ENCODE measurements at places on chromosomes 3 and 15.

- no peak for DNase-seq
Observed at GRCh38 chr15:93803421-93804152, 427.8 kb upstream of the MCTP2 start.

DNA sequence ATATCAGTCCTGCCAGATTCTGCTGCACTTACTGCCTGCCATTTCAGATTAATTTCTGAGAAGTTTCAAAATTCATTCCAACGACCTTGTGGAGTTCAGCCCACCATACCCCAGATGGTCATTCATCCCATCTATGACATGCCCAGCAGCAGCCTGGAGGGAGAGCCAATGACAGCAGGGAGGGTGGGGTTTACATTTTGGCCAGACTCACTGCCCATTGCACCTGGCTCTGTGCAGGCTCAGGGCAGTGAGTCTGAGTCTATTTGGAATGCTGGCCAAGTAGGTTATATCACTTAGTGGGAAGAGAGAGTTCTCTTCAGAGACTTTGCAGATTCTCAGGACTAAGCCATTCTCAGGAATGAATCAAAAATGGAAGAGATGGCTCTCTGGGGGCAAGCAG is 21.5 kb downstream of the SRPRB start:
- DNase-seq, result no peak

GRCh38 chr3:39601241-39601640 is 133.8 kb downstream of the MOBP start:
- no peak for DNase-seq

DNA sequence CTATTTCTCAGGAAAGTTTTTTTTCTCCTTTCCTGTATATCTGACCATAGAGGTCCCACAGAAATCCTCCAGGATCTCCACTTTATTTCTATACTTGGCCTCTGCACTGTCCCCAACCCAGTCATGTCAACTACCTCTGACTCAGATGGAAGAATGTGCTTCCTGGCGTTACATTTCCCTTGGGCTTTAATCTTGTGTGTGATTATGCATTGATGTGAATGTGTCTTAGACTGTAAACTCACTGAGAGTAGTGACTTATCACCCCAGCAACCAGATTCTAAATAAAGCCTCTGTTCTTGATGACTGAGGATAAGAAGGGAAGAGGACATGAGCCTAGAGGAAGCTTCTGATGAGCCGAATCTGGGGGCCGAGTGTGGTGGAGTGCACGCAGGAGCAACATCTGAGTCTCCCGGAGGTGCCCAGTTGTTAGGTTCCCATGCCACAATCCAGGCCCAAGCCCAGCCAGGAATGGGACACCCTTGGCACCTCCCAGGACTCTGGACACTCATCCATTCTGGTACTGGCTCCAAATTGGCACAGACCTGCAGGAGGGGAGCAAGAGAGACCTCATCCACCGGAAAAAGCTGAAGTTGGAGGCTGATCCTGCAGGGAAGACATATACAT is 32.1 kb upstream of the HEG1 start:
- DNase-seq, result no peak

DNA sequence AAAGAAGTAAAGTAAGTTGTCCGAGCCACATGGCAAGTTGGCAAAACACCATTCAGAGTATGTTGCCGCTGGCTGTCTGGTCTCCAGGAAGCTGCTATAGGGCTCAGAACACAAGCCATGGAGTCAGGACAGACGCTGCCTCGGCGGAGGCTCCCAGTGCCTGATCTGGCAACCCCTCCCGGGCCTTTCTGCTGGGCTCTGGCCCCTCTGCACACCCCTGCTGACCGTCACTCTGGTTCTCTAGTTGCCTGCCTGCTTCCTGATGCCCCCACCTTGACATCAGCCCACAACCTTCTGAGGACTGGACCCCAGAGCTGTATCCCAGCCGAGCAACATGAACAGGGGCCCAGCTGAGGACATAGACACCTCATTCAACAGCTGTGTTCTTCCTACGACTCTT is 39.1 kb downstream of the MGLL start:
- DNase-seq, result no peak

DNA sequence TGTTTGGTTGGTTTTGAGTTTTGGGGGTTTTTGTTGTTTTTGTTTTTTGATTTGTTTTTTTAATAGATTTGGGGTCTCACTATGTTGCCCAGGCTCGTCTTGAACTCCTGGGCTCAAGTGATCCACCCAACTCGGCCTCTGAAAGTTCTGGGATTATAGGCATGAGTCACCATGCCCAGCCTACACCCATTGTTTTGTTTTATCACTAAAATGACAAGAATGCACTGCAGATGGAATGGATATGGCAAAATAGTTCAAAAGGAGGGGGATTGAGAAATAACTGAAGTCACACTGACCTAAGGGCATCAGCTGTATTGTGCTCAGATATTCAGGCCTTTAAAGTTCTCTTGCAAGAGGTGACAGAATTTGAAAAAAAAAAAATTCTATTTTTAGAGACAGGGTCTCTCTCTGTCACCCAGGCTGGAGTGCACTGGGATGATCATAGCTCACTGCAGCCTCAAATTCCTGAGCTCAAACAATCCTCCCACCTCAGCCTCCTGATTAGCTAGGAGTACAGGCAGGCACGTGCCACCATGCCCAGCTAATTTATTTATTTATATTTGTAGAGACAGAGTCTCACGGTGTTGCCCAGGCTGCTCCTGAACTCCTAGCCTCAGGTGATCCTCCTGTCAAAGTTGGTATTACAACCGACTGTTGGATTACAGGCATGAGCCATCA is 4.4 kb upstream of the RASA2 start:
- DNase-seq, result no peak

DNA sequence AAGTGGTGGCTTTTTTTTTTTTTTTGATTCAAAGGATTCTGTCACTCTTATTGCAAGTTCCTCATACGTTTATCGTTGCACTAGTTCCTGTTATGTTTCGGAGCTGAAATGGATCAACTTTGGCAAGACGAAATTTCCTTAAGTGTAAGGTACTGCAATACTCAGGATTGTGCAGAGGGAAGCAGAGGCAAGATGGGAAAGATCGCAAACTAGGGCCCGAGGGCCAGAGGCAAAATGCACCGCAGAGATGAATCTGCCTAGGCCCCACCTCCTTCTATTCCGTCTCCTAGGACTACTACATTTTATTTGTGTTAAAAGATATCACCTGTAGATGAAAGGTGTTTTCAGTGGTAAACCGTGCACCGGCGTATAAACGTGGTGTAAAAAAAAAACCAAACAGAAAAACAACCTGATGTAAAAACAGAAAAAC is 331 bp downstream of the RNU6-1 start:
- no peak for DNase-seq

DNA sequence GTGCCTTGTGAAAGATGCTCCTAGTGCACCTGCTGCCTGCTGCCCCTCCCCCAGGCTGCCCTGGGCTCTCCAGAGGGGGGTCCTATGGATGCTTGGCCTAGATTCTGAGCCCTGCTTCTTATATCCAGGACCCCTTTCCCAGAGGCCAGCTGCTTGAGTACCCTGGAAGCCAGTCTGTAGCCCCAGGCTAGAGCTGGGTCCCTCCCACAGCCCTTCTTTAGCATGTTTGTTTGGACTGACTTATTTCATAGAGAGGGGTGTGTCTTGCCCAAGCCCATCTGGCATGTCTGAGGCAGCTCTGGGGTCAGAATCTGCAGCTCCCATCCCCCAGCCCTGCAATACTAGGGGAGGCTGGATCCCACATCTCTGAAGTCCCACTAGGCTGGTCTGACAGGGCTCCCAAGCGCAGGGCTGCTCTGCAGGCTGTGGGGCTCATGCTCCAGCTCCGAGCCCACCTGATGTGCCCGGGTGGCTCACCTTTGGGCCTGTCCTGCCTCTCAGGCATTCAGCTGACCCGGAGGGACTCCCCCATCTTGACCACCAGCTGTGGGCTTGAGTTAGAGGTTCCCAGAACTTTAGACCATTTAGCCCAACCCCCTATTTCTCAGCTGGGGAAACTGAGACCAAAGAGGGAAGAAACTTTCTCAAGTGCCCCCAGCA is 3.1 kb downstream of the CHRNB4 start:
- no peak for DNase-seq

DNA sequence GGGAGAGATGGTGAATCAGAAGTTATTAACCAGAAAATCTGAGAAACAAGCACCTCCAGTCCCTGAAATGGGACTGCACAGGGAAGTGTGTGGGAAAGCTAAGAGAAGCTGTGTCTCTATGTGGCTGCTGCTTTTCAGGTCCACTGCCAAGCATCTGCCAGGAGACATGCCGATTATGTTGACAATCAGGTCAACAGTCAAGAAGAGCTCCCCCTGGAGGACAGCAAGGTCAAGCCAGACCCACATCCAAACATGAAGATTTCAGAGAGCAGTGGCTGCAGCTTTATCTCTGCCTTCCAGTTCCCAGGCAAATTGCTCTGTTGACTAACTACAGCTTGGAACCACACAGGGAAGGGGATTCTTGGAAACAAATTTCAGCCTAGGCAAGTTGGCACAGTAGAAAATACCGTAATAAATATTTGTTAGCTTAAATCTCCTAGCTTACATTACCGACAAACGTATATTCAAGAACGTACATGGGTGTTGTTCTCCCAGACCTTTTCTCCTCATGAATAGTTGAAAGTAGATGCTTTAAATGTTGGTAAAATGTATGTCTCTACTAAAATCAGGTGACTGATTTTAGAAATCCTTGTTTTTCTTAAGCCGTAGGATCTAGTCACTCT is 394.5 kb upstream of the RARB start:
- no peak for DNase-seq

DNA sequence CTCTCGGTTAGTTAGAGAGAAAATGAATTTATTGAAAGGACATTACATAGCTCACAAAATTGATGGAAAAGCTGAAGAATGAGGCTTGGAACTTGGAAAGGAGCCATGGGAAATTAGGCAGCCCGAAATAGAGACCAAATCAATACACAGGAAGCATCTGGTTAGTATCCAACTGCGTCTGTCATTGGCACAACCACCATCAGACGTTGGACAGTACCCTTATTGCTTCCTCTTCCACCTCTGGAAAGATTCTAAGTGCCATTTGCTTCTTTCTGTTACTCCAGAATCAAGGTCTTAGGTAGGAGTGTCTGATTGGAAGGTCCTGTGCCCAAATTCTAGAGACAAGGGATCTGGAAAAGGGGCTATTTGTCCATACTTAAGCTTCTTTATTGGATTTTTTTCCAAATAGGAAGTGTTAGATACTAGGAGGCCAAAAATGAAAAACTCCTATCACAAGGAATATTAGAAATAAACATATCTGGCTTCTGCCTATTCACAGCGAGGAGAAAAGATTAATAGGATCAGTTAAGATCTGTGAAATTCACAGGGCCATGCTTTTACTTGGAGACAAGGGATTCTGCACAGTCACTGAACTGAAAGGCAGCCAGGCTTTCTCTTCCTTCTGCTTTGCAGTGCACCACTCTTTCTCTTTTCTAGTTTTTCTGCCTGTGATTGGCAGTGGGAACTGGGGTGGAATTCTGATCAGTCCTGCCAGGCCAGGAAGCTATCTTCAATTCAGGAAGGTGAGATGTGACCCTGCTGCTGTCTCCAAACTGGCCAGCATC is 10.7 kb upstream of the HACD2 start:
- no peak for DNase-seq

DNA sequence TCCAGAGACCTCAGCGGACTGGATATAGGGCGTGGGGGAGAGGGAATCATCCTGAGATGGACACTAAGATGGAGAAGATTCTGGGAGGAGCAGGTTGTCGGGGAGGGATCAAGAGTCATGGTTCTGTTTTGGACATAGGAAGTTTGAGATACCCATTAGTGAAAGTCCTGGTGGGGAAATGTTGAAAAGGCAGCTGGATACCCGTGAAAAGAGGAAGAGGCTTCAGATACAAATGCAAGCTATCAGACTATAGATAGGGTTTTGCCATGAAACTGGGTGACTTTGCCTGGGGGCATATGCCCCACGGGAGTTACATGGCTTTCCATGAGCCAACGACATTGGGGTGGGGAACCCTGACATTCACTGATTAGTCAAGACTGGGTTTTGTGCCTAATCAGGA is 1.1 kb upstream of the GPR62 start:
- no peak for DNase-seq

DNA sequence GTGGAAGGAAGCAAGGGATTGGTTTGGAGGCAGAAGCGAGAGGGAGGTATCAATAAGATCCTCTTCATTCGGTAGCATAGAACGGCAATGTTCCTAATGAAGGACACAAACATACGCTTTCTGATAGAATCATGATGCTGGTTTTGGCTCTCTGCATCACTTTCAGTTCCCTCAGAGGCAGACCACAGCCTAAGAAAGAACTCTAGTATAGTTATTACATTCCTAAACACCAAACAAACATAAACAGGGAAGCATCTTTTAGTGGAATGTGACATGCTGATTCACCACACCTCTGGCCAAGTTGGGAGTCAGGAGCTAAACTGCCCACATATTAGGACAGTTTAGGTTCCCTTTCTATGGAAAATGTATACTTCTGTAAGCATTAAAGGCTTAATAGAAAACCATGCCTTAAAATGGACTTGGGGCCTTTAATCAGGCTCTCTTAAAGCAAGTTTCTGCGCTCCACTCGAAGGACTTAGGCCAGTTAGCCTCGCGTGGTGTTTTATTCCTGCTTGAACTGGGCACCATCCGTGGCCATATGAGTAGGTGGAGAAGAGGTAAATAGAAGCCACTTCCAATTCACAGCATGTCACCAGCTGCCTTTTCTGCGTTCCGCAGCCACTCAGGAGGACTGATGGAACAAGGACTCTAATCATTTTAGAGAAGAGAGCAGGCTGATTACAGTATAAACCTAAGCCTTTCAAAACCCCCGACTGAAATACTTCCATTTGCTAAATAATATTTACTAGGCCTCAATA is 53.7 kb downstream of the CD47 start:
- DNase-seq, result no peak

- DNase-seq, result no peak
Observed at GRCh38 chr15:97903971-97904572, 56.4 kb upstream of the ARRDC4 start.

GRCh38 chr15:66896611-66897010 is 168.8 kb upstream of the SMAD3 start:
- DNase-seq, result no peak

DNA sequence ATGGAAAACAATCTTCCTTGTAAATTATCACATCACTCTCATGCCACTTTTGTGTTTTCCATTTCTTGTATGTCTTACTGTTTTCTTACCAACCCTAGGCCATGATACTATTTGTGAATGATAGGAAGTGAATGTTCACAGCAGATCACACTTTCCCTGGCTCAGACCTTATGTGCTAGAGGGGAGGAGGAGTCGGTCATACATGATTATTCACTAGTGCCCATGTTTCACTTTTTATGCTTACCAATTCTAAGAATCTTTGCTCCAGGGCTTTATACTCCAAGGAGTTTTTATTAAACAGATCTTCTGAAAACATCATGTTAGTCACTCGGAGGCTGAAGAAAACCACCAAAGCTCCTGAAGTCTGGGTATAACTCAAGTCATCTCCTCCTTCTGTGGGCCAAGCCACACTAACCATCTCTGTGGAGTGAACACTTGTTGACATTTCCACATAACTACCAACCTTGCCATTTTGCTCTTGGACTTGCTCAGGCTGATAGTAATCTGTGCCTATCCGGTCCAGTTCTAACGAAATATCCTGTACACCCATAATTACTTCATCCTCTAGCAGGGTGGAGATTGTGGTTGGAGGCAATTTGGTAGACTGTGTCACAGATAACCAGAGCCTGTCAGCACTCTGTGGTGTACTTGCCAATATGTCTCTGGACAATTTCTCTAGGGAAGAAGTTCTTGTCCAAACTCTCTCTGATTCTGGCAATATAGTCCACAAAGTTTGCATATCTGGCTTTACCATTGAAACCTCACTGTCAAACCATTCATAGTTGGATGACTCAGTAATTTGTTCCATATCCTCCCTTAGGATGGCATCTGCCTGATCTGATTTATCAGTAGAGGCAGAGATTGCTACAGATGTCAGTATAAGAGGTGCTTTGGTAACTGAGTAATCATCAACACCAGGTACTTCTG is 76.8 kb downstream of the IMPG2 start:
- no peak for DNase-seq

Data from stimulated activated CD8-positive, alpha-beta memory T cell treated with anti-CD3 and anti-CD28 coated beads, Interleukin-7, amount 100 ng/mL, for 1 hour (primary cell).